ENCODE measurements at places on chromosomes 6 and 20. TPM values are rescaled to one million over a fixed set of nuclear protein-coding genes. Genes with fewer than 3 reads are reported as not detected.

Gene CST2
- not detected for total RNA-seq

Gene RAET1E
- total RNA-seq, result not detected

Gene NFATC2
- total RNA-seq, result 3.0 TPM

Gene TSPO2
- not detected for total RNA-seq

Gene NINL
- total RNA-seq, result 34.4 TPM

Gene TNFRSF6B
- not detected for total RNA-seq

Gene NKAIN2
- 0.64 TPM for total RNA-seq

Gene KHDC1L
- total RNA-seq, result not detected

Gene KIF13A
- 27.8 TPM for total RNA-seq

Gene PAK5
- 0.53 TPM for total RNA-seq

Gene COL10A1
- 0.32 TPM for total RNA-seq

Gene SIRPD
- total RNA-seq, result not detected

Gene PCSK2
- total RNA-seq, result 0.74 TPM

Gene BNIP5
- not detected for total RNA-seq

Gene SNAI1
- 7.9 TPM for total RNA-seq

Gene PACSIN1
- total RNA-seq, result 12.6 TPM

Gene NHLRC1
- total RNA-seq, result 1.2 TPM

Gene HLA-DMA
- 9.3 TPM for total RNA-seq

Gene METTL24
- total RNA-seq, result 0.21 TPM

Gene NQO2
- 152 TPM for total RNA-seq

Gene RAB32
- total RNA-seq, result 5.1 TPM

Gene TCF21
- 0.14 TPM for total RNA-seq

Gene GABRR2
- not detected for total RNA-seq

Gene CYP21A2
- total RNA-seq, result 1.4 TPM

Gene PPP1R16B
- 12.0 TPM for total RNA-seq

Gene SOX18
- 0.81 TPM for total RNA-seq

Gene ETV7
- 1.4 TPM for total RNA-seq

Gene HLA-DRB1
- 1.4 TPM for total RNA-seq

Gene FAXC
- total RNA-seq, result 11.1 TPM

Gene SMOC2
- total RNA-seq, result 3.9 TPM

Gene SCAF8
- 46.3 TPM for total RNA-seq

Gene NMBR
- total RNA-seq, result not detected

Gene MRAP2
- 4.9 TPM for total RNA-seq

Gene LST1
- 0.66 TPM for total RNA-seq

Gene NOTCH4
- total RNA-seq, result 2.4 TPM

Gene HUS1B
- total RNA-seq, result 1.1 TPM

Gene NKX2-4
- 0.11 TPM for total RNA-seq

Gene GRM1
- 0.41 TPM for total RNA-seq

Gene BFSP1
- 3.0 TPM for total RNA-seq

Gene WTAP
- total RNA-seq, result 91.9 TPM

Gene TTK
- 51.0 TPM for total RNA-seq

Gene RAMACL
- 0.30 TPM for total RNA-seq

Gene FILIP1
- total RNA-seq, result 5.1 TPM

Gene REM1
- total RNA-seq, result not detected

Gene C6orf118
- 0.25 TPM for total RNA-seq

Gene BEND3
- total RNA-seq, result 25.4 TPM

Gene SRC
- 33.3 TPM for total RNA-seq

Gene HAO1
- total RNA-seq, result 0.09 TPM

Gene HSPA12B
- total RNA-seq, result 6.3 TPM

Gene SLC22A3
- total RNA-seq, result 2.2 TPM

Gene ACSS2
- total RNA-seq, result 28.9 TPM

Gene PIM1
- total RNA-seq, result 64.7 TPM

Gene CRIP3
- total RNA-seq, result 48.9 TPM
